Suppressor macrophage treated with lipopolysaccharide for 4 hours (primary cell): ENCODE measurements at places on chromosomes 2 and 18.

- DNase-seq: no peak
These were observed 134.3 kb upstream of the AQP4 start for GRCh38 chr18:26999797-27000196.

DNA sequence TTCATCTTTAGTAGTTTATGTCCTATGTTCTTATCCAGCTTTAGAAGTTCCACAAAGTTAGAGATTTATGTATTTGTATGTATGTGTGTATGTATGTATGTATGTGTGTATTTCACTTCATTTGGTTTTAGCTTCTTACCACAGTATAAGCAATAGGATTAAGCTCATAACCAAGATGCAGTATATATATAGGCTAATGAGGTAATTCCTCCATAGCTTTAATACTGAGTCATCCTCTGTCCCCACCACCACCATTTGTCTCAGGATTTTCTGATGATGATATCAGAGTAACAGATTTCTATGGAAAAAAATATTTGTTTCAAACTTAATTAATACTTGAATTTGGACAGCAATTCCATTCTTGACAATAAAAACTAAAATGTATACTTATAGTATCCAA, 159.2 kb downstream of the SOX11 start:
- no peak for DNase-seq

- DNase-seq: no peak
These were observed 108.1 kb downstream of the FTCDNL1 start for GRCh38 chr2:199742884-199743283.

DNA sequence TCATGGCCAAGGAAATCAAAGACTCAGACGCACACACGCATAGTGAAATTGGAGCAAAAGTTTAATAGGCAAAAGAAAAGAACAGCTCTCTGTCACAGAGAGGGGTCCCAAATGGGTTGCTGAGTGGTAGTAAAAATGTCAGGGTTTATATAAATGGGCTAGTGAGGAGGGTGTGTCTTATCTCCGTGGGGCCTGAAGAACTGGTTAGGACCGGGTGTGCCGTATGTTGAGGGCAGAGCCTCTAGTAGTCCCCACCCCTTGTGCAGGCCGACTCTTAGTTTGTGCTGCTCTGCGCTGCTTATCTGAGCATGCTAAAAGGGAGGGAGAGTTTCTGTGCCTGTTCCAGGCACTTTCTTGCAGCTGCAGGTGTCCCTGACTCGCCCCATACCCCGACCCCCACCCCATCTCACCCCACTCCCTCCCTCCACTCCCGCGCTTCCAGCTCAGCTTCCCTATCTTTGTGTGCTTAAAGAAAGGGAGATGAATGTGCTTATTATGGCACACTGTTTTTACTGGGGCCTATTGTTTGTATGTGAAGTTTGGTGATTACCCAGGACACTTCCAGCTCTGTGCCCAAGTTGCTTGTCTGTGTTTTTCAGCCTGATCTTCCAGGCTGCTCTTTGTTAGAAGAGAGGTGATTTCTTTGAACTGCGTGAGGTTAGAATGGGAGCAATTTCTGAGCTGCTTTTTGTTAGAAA, 167.4 kb downstream of the SPAG16 start:
- no peak for DNase-seq

GRCh38 chr2:72129681-72130340, 17.9 kb downstream of the CYP26B1 start:
- no peak for DNase-seq

GRCh38 chr2:113167115-113167932, 6.4 kb upstream of the PSD4 start:
- DNase-seq: peak; percentile 79

DNA sequence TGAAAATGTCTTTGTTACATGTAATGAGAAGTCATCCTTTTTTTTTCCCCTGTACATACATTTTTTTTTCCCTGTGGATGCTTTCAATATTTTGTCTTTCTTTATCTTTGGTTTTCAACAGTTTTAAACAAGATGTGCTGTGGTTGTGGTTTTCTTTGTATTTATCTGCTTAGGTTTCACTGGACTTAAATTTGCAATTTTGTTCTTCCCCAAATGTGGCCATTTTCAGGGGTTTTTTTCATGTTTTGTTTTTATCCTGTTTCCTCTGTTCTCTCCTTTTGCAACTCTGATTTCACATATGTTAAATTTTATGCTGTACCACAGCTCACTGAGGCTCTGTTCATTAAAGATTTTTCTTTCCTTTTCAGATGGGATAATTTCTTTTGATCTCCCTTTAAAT, 41.7 kb downstream of the GALNT1 start:
- peak; percentile 22 for DNase-seq

DNA sequence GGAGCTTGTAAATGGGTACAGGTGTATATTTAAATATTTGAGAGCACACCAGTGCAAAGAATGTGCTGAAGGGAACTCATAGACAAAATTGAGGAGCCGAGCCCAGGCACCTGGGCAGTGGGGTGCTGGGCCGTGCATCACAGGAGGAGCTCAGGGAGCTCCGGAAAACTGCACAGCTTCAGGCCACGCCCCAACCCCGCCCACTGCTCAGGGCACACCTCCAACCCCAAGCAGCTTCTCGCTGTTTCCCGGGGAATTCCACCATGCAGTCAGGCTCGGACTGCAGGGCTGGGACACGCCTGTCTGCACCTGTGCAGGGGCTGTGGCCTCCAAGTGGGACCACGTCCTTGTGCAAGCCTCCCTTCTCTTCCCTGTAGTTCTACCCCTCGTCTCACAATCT, 243.0 kb downstream of the HDAC4 start:
- DNase-seq: no peak

DNA sequence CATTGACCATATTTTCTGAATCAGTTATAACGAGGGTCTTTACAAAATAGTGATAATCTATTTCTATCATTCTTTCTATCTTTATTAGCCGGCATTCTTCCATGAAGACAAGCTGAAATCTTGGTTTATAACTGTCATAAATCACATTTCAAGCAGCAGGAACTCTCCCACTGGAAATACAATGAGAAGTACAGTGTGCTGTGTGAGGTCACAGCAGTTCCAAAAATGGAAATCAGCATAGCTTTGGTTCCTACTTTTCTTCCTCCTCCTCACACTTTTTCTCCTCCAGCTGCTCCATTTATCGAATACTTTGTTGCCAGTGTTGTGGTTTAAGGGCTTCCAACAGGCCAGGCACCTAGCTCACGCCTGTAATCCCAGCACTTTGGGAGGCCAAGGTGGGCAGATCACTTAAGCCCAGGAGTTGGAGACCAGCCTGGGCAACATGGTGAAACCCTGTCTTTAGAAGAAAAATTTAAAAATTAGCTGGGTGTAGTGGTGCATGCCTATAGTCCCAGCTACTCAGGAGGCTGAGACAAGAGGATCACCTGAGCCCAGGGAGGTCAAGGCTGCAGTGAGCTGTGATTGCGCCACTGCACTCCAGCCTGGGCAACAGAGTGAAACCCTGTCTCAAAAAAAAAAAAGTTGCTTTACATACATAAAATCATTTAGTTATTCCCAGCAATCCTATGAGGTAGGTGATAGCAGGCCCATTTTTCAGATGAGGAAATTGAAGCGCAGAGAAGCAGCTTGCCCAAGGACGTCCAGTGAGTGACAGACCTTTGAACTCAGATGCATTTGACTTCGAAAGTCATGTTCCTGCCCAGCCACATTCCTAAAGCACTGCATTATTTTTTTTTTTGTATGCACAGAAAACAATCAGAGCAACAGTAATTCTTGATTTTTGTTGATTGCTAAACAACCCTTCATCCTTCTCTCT, 34.0 kb upstream of the GPR55 start:
- DNase-seq: peak; percentile 23

- no peak for DNase-seq
These were observed 25.0 kb downstream of the TRIP12 start for GRCh38 chr2:229896857-229897256.

DNA sequence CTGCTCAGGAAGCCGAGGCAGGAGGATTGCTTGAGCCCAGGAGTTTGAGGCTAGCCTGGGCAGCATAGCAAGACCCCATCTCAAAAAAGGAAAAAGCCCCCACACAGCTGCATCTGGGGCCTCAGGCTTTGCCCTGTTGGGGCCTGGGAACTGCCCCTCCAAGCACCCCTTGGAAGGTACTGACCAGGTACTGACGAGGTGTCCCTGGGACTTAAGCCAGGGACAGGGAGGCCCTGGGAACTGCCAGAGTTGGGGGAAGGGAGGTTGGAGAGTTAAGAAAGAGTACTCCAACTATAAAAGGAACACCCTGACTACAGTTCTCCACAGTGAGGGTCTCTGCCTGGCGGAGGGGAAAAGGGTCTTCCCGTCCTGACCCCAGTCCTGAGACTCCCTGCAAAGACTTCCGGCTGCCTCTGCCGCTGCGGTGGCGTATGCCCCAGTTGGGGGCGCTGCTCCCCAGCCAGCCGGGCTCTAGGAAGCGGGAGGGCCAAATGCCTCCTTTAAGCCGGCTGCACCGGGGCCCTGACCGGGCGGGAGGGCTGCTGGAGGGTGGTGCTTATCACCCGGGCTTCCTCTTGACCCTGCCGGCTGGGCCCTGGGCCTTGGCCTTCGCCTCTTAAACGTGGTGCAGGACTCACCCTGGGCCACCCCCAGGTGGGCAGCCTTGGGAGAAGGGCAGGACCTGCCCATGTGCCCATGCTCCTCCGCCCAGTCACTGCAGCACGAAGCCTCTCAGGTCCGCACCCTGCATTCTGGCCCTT, 12.8 kb downstream of the SLC30A3 start:
- peak; percentile 79 for DNase-seq

GRCh38 chr2:202883987-202884675, 12.6 kb upstream of the ICA1L start:
- no peak for DNase-seq

GRCh38 chr2:86413296-86414094, 27.7 kb upstream of the KDM3A start:
- DNase-seq: no peak

DNA sequence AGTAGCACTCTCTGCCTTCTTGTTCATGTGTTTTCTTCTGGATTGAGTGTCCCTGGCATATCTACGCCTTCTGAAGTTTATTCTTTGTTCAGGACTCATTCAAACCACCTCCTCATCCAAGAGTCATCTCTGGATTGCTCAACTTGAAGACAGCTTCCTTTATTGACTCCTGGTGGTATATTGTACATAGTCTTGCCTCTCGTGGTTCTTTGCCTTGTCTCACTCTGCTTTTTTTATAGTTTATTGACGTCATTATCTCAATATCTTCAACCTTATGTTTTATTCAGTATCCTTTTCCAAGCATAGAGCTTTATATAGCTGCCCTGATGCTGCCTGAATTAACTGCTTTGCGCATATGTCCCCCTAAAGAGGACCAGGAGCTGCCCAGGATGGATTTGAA, 161.7 kb downstream of the INSIG2 start:
- peak; percentile 31 for DNase-seq

- DNase-seq: no peak
These were observed 262.9 kb downstream of the AFF3 start for GRCh38 chr2:99879481-99879880.

- peak; percentile 64 for DNase-seq
These were observed 13.3 kb downstream of the LGALSL start for GRCh38 chr2:64467096-64467843.

DNA sequence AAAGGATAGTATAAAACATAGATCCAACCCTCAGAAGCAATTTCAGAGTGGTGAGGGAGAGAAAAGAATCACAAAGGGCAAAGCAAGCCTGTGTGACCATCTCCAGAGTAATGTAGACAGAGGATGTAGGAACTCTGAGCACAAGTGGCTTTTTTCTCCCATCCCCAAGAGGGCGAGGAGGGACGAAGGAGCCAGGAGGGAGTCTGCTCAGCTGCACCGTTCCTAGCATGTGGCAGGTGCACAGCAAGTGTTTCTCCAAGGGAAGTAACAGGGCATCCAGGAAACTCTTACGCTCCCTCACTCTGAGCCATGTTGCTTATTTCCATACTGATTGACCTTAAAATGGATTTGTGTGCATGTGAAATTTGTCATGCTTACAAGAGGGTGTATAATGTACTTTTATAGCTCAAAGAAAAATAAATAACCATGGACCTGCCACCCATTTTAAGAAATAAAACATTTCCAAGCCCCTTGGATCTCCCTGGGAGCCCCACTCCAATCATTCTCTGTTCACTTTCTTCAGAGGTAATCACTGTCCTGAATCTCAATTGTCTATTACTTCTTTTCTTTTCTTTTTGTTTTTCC, 37.8 kb upstream of the SEC11C start:
- no peak for DNase-seq

GRCh38 chr2:183000846-183001245, 37.4 kb downstream of the NCKAP1 start:
- DNase-seq: no peak

GRCh38 chr18:26575865-26576217, 27.5 kb upstream of the KCTD1 start:
- DNase-seq: no peak

DNA sequence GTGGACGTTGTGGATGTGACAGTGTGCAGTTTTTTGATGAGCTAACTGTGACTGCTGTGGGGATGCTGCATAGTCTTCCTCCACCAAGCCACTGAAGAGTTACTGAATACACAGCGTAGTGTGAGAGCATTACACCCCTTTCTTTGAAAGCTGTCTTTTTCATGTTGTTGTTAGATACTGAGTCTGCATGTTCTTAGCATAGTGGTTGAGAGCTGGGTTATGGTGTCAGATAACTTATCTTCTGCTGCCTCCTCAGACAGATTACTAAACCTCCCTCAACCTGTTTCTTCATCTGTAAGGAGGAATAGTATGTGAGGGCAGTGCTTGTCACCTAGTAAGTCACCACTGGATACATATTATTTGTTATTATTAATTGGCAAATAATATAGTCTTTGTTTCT, 63.2 kb downstream of the CEP192 start:
- no peak for DNase-seq

DNA sequence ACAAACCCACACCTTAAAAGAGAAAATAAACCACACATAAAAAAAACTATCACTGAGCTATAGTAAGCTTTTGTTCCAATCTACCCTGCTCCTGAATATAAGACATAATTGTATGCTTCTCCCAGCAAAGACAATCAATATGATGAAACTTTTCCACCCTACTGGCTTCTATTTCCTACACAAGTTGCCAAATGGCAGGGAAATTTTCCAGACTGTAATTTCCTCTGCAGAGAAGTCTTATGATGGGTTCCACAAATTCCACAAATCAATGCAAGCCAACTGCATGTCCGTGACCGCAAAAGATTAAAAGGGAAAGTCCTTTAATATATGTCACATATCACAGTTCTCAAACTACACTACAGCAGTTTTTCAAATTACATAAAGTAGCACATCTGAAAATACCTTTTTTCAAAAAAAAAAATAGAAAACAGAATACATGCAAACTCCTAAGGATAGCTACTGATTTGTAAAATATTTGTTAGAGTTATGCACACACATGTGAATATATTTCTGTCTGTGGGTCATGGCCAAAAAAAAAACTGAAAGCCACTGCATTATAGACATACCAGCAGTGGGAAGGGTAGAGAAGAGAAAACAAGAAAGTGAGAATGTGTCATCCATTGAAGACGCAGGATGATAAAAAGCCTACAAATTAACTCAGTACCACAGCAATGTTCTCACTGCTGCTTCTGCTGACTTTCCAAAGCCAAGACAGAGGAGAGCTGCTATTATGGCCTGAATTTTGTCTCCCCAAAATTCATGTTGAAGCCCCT, 61.4 kb downstream of the RPL31 start:
- no peak for DNase-seq

DNA sequence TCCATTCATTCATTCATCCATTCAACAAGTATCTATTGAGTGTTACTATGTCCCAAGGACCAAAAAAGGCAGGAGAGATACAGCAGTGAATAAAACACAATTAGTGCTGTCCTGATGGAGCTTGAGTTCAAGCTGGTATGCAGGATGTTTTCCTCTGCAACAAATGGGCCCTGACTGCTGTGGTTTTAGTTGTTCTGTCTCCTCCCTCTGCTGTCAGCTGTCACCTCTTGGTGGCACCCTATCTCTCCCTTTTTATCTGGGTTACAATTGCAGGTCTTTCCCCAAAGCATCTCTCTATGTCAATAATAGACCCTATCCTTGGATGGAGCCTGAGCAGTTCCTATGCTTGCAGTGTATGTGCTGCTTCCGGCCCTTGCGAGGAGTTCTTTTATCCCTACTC, 304.8 kb downstream of the PDE11A start:
- DNase-seq: no peak
